ENCODE measurements at places on chromosomes 7 and 10. TPM values are rescaled to one million over a fixed set of nuclear protein-coding genes. Genes with fewer than 3 reads are reported as not detected.

Gene GLI3
- 16.0 TPM for total RNA-seq

Gene JAKMIP3
- total RNA-seq = 0.42 TPM

Gene PLEKHS1
- 0.12 TPM for total RNA-seq

Gene NKX1-2
- not detected for total RNA-seq

Gene SYCE1
- 0.39 TPM for total RNA-seq

Gene GHRHR
- not detected for total RNA-seq

Gene CYP3A7
- not detected for total RNA-seq

Gene EGFR
- total RNA-seq = 126 TPM

Gene ANXA11
- total RNA-seq = 134 TPM

Gene CHST15
- 63.5 TPM for total RNA-seq

Gene SFTPA2
- total RNA-seq = not detected

Gene C10orf88
- 4.0 TPM for total RNA-seq

Gene SORCS1
- total RNA-seq = 9.3 TPM

Gene ITIH5
- total RNA-seq = 39.1 TPM

Gene PTPN12
- 112 TPM for total RNA-seq

Gene CPSF4
- total RNA-seq = 34.6 TPM

Gene VENTX
- 2.0 TPM for total RNA-seq

Gene RARRES2
- 156 TPM for total RNA-seq

Gene THNSL1
- total RNA-seq = 0.81 TPM

Gene FFAR4
- not detected for total RNA-seq

Gene AS3MT
- 8.1 TPM for total RNA-seq

Gene UPK3BL2
- total RNA-seq = 3.9 TPM

Gene KLF14
- total RNA-seq = not detected

Gene PTPRN2
- 4.7 TPM for total RNA-seq

Gene TPST1
- total RNA-seq = 25.1 TPM

Gene C7orf33
- total RNA-seq = not detected

Gene BLOC1S2
- total RNA-seq = 29.6 TPM

Gene RPEL1
- total RNA-seq = not detected

Gene CLDN3
- total RNA-seq = not detected

Gene GTF2IRD2
- total RNA-seq = 45.6 TPM

Gene CYP2C18
- not detected for total RNA-seq

Gene SFTPA1
- not detected for total RNA-seq

Gene SCIN
- 0.62 TPM for total RNA-seq

Gene YAE1
- 22.6 TPM for total RNA-seq

Gene PLXDC2
- total RNA-seq = 32.3 TPM

Gene ADRA2A
- 2.7 TPM for total RNA-seq
